Stimulated activated CD8-positive, alpha-beta memory T cell treated with anti-CD3 and anti-CD28 coated beads, Interleukin-12 subunit alpha, Interleukin-12 subunit beta, amount 100 ng/mL, for 4 hours (primary cell): ENCODE measurements at places on chromosomes 5 and 9.
A peak's percentile ranks its signal among the peaks of the same experiment; 100 is the strongest.

- DNase-seq, result no peak
Measured at GRCh38 chr9:98923451-98924123, 20.1 kb upstream of the COL15A1 start.

- DNase-seq, result no peak
Measured at GRCh38 chr5:172321593-172321992, 38.0 kb upstream of the UBTD2 start.

- no peak for DNase-seq
Measured at GRCh38 chr9:115733318-115734110, 420.1 kb upstream of the PAPPA start.

GRCh38 chr5:122390154-122390553 lies 78.1 kb downstream of the SNCAIP start:
- DNase-seq, result no peak

DNA sequence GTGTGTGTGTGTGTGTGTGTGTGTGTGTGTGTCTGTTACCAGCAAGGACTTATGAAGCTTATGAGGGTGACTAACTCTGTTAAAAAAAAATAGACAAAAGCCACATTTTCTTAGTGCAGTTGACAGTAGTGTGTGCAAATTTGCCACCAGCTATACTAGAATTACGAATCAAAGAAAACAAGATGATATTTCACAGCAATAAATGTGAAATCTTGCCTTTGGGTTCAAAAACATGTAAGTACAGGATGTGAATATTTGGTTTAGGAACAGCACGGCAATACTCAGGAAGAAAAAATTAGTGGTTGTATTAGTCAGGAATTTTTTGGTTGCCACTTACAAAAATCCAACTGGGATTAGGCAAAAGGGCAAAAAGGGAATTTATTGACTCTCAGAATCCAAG lies 117.4 kb downstream of the NPR3 start:
- no peak for DNase-seq

DNA sequence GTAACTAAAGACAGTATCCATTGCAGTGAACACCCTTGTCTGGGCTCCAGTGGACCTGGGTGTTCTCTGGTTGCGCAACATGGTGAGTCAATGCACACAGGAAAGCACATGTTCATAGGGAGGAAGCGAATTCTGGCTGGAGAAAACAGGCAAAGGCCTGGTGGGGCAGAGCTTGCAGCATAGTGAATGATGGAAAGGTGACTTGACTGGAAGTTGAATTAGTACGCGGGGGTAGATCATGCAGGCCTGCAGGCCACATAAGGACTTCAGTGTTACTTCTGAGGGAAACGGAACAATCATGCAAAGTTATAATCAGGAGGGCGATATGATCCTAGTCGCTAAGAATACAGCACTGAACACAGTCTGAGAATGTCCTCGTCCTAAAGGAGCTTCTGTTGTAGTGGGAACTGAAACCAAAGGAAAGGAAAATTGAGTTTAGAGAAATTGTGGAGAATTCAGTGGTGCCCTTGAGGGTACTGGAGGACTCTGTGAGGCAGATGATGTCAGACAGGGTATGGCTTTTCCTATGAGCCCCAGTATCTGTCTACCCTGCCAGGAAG lies 71.9 kb upstream of the RANBP3L start:
- DNase-seq, result no peak

DNA sequence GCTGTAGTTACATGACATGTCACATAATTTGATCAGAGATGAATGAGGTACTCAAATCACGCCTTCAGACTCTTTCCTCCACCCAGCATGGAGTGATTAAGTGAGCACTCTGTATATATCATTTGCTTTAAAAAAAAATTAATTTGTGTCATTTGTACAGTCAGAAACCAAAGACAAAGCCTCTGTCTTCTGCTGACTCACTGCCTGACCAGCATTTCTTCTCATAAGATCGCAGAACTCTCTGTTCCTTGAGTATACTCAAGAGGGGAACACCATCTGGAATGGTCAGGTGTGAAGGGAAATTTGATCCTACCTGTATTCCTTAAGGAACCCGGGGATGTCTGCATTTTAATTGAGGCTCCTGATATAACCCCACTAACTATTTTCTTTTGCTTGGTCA lies 254.4 kb downstream of the FAM114A2 start:
- no peak for DNase-seq

DNA sequence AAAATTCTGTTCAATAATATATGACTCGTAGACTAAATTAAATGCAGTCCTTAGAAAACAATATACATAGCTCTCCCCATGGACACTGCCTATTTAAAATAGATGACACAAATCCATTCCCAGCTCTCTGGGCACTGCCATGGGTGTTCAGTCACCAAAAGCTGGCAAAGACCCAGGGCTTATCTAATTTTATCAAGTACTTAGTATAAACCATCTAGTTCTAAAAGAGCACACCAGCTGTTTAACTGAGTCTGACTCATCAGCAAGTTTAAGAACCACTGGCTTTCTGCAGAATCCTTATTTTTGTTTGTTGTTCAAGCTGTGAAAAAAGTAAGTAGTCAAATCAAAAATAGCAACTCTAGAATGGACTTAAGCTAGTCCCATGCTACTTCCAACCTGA lies 107.6 kb downstream of the PLPP1 start:
- DNase-seq, result no peak

- DNase-seq, result no peak
Measured at GRCh38 chr5:97750576-97750975, 567.5 kb upstream of the RIOK2 start.

GRCh38 chr9:128555180-128555721 lies 2.9 kb downstream of the SPTAN1 start:
- DNase-seq, result no peak

DNA sequence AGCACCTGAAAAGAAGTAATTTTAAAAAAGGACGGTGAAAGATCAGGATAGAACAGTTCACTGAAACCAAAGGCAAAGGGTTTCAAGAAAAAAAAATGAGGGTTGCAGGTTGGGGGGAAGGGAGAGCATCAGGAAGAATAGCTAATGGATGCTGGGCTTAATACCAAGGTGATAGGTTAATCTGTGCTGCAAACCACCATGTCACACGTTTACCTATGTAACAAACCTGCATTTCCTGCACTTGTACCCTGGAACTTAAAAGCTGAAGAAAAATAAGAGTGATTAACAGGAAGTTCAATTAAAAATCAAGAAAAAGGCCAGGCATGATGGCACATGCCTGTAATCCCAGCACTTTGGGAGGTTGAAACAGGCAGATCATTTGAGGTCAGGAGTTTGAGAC lies 44.1 kb upstream of the RNF38 start:
- no peak for DNase-seq

DNA sequence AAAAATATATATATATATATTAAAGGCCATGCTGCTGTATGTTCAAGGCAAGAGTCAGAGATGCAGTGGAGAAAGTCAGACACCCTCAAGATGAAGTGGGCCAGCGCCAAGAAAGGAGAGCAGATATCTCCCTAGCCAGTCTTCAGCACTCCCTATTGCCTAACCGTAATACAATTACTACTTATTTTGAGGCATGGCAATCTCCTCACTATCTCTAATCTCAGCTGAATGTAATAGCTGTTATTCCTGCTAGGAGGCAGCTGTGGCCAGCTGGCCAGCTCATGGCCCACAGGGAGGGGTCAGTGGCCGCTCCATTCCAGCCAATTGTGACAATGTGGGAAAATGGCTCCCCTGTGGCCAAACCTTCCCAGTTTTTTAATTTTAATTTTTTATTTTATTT lies 87.5 kb upstream of the FBXW11 start:
- no peak for DNase-seq

DNA sequence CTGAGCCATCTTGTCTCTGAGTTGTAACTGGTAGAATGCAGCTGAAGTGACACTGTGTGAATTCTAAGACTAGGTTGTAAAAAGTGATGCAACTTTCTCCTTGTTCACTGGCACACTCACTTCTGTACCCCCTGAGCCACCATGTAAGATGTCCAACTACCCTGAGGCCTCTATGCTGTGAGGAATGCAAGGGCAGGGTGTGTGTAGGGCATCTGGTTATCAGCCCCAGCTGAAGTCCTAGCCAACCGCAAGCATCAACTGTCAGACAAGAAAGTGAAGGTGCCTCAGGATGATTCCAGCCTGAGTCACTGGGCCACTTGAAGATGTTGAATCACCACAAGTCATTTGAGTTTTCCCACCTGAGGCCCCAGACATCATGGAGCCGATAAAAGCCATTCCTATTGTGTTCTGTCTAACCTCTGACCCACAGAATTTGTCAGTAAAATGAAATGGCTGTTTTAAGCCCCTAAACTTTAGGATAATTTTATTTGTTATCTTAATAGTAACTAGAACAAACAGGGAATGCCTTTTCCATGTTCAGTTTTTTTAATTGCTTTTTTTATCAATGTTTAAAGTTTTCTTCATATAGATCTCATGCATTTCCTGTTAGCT lies 18.7 kb upstream of the RHOBTB3 start:
- no peak for DNase-seq

DNA sequence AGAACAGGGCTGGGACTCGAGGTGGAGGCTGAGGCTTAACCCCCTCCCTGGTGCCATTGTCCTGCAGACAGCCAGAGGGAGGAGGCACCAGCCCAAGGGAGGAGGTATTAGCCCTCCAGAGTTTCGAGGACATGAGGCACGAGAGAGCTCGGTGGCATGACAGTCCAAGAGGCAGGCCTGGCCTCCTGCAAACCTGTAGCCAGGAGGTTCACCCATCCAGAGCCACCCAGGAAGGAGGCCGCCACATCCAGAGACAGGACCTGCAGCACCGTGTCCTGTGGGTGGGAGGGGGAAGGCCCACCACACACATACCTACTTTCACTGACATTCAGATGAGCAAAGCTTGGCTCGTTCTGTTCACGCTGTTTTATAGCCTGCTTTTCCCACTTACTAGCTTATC lies 75.2 kb upstream of the ADAMTS2 start:
- DNase-seq, result no peak

DNA sequence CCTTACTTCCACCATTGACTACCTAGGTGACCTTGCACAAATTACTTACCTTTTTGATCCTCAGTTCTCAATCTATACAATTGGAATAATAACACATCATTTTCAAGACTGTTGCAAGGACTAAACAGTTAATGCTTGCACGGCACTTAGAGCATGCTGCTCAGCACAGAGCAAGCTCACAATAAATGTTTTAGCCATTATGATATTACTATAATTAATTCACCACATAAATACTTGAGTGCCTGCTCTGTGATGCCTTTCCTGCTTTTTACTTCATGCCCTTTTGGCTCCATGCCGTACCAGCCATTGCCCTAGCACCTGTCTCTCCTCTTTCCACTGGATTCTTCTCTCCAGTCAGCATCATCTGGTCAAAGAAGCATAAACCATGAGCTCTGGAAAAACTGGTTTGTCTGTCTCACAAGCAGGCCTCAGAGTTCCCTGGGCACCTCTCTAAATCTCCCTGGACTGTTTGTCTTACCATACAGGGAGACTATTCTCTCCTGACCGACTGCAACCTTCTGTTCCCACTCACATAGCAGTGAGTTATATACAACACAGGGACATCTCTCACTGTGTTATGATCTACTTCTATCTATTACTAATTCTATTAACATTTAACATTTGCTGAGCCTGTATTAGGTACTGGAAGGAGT lies 260.4 kb upstream of the ADRA1B start:
- no peak for DNase-seq

DNA sequence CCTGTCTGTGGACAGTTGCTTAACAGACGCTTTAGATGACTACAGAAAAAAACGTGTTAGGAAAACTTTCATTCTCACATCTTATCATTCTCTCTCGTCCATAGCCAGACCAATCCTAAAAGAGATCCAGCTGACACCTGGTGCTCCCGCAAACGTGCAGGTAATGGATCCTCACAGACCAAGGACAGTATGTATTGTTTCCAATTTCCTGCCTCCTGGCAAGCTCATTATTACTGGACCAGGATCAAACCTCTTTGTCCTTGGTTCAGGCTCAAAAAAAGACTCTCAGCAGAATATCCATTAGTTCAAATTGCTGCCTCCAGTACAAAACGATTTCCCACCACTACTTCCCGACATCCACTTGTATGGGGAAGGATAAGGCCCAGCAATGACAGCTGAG lies 62.4 kb downstream of the SERINC5 start:
- DNase-seq, result no peak

GRCh38 chr9:75988663-75989062 lies 98.2 kb downstream of the PCSK5 start:
- no peak for DNase-seq

GRCh38 chr5:177446200-177447065 lies at the start of gene PRR7:
Gene PRR7 (plus strand): TSS chr5:177446814. CDS start chr5:177455068, 8,254 bp downstream.
- peak; percentile 66 for DNase-seq

DNA sequence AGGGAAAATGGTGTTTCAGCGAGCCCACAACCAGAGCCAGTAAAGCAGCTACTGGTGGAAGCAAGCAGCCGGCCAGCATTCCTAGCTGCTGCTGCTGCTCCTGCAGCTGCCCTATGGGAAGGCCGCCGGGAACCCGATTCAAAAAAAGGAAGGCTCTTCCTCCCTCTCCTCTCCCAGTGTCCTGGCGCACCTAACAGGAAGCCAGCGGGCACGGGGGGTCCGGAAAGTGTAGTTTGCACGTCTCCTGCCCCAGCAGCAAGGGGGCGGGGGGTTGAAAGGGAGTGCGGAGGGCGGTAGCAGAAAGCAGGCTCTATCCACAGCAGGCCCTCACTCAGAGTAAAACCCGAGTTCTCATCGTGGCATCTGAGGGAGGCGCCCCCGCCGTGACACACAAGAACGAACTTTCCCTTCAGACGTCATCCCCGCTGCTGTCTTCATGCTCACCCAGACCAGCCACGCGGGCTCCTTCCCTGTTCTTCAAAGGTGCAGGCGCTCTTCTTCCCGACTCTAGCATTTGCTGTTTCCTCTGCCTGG lies 16.5 kb downstream of the GRXCR2 start:
- no peak for DNase-seq

DNA sequence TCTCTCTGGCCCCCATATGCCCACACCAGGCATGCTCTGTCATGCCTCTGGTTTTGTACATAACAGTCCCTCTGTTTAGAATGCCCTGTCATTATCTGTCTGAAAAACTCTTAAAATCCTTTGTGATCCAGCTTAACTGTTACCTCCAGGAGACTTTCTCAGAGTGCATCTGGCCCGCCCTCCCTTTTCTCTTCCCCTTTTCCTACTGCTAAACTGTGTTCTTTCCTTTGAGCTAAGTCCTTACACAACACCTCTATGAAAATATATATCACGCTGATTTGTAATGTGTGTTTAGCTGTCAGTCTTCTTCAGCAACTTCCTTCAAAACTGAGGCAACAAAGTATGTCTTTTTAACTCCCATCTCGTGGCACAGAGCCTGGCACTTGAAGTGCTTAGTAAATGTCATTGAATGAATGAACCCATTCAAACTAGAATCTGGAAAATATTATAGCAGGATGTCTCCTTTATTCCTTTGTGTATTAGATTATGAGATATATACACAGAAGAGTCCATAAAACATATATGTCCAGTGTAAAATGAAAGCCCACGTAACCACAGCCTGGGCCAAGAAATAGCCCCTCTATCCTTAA lies 166.2 kb upstream of the KLF9 start:
- DNase-seq, result no peak

GRCh38 chr5:158553195-158553961 lies 546.3 kb downstream of the EBF1 start:
- DNase-seq, result no peak

GRCh38 chr5:92849756-92850155 lies 731.3 kb downstream of the NR2F1-AS1 start:
- no peak for DNase-seq

GRCh38 chr9:20321423-20322082 lies 300.7 kb downstream of the MLLT3 start:
- DNase-seq, result no peak

GRCh38 chr9:115640887-115641286 lies 512.7 kb upstream of the PAPPA start:
- DNase-seq, result no peak

GRCh38 chr9:135505406-135506187 lies 5.1 kb downstream of the MRPS2 start:
- DNase-seq, result no peak
